ENCODE measurements at places on chromosomes 2 and 18.

- DNase-seq = peak; percentile 49
Measured at GRCh38 chr2:197306696-197307040, 3.9 kb downstream of the ANKRD44 start.

- DNase-seq = no peak
Measured at GRCh38 chr2:169348321-169349024, 13.9 kb downstream of the LRP2 start.

GRCh38 chr2:110848071-110848470, 115.7 kb downstream of the ACOXL start:
- DNase-seq = no peak

DNA sequence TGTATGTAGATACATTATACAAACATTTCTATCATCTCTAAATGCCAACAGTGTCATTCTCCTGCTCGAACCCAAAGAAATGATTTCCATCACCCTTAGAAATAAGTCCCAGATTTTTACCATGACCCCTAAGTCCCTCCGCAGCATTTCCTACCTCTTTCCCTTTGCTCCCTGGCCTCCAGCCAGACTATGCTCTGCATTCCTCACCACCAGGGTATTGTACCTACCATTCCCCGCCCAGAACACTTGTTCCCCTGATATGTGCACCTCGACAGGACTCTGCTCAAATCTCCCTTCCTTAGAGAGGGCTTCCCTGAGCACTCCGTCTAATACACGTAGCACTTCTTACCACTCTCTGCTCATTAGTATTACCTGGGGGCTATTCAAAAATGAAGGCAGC, 630.2 kb downstream of the ARHGAP15 start:
- no peak for DNase-seq

DNA sequence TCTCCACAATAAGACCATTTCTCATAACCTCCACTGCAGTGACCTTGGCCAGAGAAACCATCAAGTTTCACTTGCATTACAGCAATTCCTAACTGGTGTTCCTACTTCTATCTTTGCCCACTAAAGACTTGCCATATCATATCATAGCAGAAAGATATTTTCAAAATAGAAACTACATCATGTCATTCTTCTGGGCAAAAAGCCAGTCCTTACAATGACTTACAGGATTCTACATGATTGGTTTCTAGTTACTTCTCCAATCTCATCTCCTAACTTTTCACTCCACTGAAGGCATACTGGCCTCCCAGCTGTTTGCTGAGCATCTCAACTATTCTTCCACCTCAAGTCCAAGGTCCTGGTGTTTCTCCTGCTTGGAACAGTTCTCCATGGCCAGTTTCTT, 151.4 kb downstream of the HNMT start:
- no peak for DNase-seq

- DNase-seq = no peak
Measured at GRCh38 chr2:234678711-234679110, 181.8 kb upstream of the ARL4C start.

DNA sequence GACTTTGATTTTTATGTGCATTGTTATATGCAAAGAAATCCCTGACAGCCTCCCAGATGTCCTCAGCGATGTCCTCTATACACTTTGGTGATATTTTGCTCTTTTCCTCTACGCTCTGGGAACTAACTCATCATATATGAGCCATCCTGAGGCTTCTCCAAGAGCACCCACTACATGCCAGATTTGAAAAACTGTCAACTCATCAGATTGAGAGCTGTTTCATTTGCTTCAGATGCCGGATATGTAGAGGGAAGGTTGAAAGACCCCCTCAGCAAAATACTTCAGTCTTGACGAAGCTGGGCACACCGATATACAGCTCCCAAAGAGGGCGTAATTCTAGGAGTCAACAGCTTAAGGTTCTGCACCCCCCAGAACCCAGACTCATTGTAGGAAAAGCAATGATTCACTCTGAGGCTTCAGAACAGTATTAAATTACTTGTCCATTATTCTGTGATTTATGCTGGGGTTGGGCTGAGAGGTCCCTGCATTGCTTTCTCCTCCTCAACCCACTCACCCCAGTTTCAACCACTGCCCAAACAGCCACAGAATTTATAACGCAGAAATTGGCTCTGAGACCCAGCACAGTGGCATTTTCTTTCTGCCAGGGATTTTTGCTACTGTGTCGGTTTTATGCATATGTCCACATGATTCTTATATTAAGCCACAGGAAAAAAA, 341.8 kb downstream of the ALK start:
- DNase-seq = no peak

GRCh38 chr18:25827961-25828561, 262.4 kb downstream of the SS18 start:
- no peak for DNase-seq

GRCh38 chr2:56088411-56088810, 95.4 kb upstream of the CCDC85A start:
- no peak for DNase-seq

DNA sequence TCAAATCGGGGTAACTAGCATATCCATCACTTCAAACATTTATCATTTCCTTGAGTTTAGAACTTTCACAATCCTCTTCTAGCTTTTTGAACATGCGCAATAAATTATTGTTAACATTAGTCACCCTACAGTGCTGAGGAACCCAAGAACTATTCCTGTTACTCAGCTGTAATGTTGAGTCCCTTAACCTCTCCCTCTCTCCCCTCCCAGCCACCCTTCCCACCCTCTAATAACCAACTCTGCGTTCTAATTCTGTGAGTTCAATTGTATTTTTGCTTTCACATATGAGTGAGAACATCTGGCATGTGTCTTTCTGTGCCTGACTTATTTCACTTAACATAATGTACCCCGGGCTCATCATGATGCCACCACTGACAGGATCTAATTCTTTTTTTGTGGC, 78.6 kb upstream of the RANBP2 start:
- no peak for DNase-seq

GRCh38 chr2:205889114-205889513, 196.9 kb downstream of the INO80D start:
- DNase-seq = no peak

DNA sequence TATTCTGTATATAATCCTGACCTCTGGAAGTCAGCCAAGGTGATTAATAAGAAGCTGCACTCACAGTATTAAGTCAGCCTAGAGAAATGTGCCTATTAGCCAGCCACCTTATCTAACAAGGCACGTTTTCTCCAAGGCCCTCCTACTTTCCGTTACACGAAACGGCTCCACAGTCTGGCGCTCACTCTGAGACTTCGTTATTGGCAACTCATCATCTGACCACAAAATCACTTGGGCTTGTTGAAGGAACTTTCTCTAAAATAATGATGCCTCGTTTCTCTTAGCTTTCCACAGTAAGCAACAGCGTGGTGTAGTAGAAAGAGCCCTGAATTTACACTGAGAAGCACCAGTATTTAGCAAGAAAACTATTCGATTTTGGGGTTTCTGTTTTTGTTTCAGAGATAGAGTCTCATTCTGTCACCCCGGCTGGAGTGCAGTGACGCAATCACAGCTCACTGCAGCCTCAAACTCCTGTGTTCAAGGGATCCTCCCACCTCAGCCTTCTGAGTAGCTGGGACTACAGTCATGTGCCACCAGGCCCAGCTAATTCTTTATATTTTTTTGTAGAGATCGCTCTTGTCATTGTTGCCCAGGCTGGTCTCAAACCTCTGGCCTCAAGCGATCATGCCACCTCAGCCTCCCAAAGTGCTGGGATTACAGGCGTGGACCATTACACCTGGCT, 53.6 kb upstream of the SLC14A1 start:
- no peak for DNase-seq

DNA sequence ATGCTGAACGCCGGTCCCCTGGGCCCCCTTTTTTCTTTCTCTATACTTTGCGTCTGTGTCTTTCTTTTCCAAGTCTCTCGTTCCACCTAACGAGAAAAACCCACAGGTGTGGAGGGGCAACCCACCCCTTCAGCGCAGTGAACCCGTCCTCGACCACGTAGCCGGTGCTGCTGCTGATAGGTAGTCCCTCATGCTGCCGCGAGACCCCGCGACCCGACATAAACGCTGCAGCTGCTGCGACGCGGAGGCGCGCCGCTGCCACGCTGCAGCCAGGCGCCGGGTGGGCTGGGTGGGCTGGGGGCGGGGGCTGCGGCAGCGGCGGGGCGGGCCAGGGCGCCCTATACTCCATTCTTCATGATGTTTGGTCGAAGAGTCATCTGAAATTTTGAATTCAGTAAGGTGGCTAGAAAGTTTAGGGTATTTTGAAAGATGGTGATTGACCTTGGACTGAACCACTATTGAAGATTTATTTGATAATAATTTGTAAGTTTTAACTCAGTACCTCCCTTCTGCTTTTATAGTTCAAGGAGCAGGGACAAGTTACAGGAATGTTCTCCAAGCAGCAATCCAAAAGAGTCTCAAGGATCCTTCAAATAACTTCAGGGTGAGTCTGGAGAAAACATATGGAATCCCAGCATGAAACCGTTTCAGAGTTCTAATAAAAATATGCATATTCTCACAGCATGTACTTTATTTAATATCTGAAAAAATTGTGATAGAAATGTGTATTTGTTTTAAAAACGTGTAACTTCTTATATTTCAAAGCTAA, 24.1 kb downstream of the CFLAR start:
- no peak for DNase-seq

- DNase-seq = no peak
Measured at GRCh38 chr2:190663348-190663747, 14.5 kb downstream of the NAB1 start.

- DNase-seq = no peak
Measured at GRCh38 chr2:79980816-79981215, 323.7 kb downstream of the LRRTM1 start.

- DNase-seq = no peak
Measured at GRCh38 chr2:119464981-119465380, 33.3 kb downstream of the TMEM37 start.

DNA sequence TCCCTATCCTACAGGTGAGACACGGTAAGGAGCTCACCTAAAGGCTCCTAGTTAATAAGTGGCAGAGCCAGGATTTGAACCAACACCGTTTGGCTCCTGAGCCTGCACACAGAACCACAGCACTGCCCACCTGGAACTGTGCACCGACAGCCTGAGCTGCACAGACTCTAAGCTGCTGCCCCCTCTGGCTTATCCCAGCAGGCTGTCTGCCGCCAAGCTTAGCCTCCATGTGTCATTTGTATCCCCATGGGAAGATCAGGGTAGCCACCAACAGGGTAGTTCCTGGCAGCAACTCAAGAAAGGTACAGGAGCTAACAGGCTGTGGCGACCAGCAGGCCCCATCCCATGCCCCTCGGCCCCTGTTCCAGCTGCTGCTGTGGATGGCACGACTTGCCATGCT, 135.7 kb downstream of the LRRC30 start:
- no peak for DNase-seq

DNA sequence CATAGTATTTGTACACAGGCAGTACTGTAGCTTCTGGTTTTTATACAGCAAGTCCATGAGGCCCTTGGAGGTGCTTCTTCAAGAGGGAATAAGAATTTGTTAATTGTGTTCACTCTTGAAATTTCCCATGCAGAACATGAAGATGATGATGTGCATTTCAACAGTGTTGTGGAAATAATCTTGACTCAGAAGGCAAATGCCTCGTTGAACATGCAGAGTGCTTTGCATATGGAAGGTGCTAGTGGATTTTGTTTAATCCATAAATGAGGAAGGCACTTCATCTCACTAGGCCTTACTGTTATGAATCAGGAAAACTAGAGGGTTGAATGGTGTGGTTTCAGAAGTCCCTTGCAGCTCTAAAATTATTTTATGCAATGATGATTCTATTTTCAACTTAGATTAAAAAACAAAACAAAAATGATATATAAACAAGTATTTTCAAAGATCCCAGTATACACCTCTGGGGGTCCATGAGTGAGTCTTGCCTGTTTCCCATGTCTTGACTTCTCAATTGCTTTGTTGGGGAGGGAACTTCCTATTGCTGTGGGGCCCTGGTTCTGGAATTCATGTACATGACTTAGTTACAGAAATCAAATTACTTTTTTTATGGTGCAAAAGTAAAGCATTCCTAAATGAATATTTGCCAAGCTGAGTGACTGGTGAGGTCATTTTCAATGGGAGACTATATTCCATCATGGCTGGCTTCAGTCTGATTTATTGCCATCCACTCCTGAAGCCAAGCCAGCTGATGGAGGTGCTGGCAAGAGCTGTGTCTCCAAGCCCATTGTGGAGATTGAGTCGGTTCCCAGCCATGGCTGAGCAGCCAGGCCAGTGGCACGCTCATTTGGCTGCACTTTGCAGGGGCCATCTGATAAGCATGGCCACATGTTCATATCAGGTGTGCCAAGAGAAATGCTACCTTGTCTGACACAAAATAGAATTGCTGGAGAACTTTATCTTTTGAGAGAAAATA, 56.5 kb downstream of the MGAT5 start:
- no peak for DNase-seq
